Fibroblast of the aortic adventitia (primary cell): ENCODE measurements at places on chromosomes 11 and 22. TPM values are rescaled to one million over a fixed set of nuclear protein-coding genes. Genes with fewer than 3 reads are reported as not detected.

DNA sequence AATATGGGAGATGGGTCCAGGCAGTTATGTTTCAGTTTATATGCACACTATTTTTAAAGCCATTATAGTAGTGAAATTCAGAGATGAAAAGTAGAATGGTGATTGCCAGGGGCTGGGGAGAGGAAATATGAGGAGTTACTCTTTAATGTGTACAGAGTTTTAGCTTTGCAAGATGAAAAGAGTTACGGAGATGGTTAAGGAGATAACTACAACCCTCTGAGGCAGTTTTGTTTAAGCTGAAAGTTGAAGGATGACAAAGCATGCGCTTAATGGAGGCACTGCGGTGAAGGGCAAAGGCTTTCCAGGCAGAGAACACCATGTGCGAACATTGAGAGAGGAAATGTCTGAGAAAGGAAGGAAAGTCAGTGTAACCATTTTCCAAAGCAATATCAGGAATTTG is 18.2 kb upstream of the BMAL1 start:
- no peak for DNase-seq

DNA sequence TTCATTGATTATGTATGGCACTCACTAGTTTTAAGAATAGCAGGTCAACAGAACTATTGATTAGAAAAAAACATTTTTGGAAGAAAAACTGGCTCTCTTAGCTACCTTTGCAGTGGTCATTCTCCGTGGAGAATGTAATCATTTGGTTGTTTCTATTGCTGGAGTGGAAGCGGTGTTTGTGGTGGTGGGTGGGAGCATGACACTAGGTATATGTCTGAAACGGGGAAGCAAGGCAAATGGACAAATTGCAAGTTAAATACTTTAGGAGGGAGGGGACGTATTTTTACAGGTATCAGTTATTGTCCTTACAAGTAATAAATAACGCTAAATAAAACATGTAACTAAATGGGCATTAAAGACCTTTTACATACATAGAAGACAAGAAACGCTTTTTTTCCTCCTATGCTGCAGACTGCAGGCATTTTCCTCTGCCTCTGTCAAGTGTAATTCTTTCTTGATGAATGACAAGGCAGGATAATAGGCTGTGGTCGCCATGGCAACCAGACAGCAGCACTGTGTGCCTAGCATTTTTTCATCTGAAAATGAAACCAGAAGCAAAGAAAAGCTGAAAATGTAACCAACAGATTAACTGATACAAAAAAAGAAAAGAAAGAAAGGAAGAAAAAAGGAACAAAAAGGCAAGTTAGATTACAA is 46.2 kb downstream of the BLID start:
- DNase-seq, result peak; percentile 86

DNA sequence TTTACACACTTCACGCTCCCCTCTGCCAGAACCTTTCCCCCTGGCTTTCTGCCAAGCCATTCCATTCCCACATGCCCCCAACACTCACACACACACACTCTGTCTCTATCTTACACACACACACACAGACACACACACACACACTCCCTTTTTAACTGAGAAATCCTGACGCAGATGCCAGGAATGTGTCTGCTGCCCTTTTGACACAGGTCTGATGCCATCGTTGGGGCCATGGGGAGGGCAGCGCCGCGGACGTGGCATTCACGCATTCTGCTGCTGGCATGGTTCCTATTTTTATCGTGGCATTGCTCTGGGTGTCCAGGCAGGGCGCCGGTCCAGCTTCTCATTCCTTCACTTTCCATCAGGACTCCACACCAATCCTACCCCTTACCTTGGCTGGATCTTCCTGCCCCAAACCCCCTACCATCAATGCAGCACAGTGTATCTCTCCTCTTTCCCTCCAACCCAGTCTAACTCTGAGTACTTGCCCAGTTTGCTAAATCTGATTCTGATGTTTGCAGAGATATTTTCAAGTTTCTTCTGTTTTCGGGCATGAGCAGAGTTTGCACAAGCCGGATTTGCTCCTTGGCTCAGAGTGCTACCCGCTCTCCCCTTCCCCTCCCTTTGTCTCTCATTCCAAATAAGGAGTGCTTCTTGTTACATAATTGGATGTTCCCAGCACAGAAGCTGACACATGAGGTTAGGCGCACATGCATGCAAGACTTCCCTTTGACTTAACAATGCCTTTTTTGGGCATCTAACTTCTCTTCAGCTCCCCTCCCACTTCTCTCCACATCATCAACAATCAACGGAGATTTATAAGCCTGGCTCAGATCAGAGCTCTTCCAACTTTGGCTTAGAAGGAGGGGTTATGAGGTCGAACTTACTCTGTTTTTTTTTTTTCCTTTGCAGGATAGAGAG is 18.8 kb downstream of the SNX19 start:
- DNase-seq, result peak; percentile 98

GRCh38 chr11:1228921-1229451 is 6.1 kb downstream of the MUC5B start:
- no peak for DNase-seq

- no peak for DNase-seq
Measured at GRCh38 chr11:14361951-14362350, 3.0 kb upstream of the RRAS2 start.

GRCh38 chr22:39362271-39362670 is 12.5 kb downstream of the SYNGR1 start:
- no peak for DNase-seq

Gene PATE3
- total RNA-seq, result not detected in 2 replicates

Gene CTSF
- 35.0 and 47.1 TPM in 2 replicates for total RNA-seq

Gene MAP6
- total RNA-seq, result 3.4 and 10.0 TPM in 2 replicates

Gene ANO1
- total RNA-seq, result 0.36 TPM in 1 of 2 replicates, not detected in the other
